Fibroblast of lung (primary cell): ENCODE measurements at places on chromosomes 11 and 22. TPM values are rescaled to one million over a fixed set of nuclear protein-coding genes. Genes with fewer than 3 reads are reported as not detected.

The MPZL3 gene
- total RNA-seq, result 0.26 and 0.33 TPM in 2 replicates

The FOLR2 gene
- total RNA-seq, result not detected in 2 replicates

The OLFML1 gene
- 20.0 and 22.8 TPM in 2 replicates for total RNA-seq

The DCUN1D5 gene
- total RNA-seq, result 36.5 and 45.7 TPM in 2 replicates

The DNAJC24 gene
- 14.6 and 19.2 TPM in 2 replicates for total RNA-seq

The PGM2L1 gene
- 3.1 and 4.1 TPM in 2 replicates for total RNA-seq

The ACTN3 gene
- under 0.01 TPM in 1 of 2 replicates, not detected in the other for total RNA-seq

The OR51Q1 gene
- total RNA-seq, result not detected in 2 replicates

The ZBTB16 gene
- total RNA-seq, result 0.26 TPM in 1 of 2 replicates, not detected in the other

The POU2AF1 gene
- 0.17 TPM in 1 of 2 replicates, not detected in the other for total RNA-seq

The NLRP10 gene
- 0.26 and 9.6 TPM in 2 replicates for total RNA-seq

The NFAM1 gene
- 0.17 TPM in 1 of 2 replicates, not detected in the other for total RNA-seq

The PRR33 gene
- not detected in 2 replicates for total RNA-seq

The GSTT2B gene
- 0.26 and 9.9 TPM in 2 replicates for total RNA-seq
